ENCODE measurements at places on chromosomes 12 and 14. TPM values are rescaled to one million over a fixed set of nuclear protein-coding genes. Genes with fewer than 3 reads are reported as not detected.

- peak; percentile 15 for DNase-seq
Measured at GRCh38 chr12:20696181-20696905, 1.2 kb downstream of the SLCO1C1 start.

DNA sequence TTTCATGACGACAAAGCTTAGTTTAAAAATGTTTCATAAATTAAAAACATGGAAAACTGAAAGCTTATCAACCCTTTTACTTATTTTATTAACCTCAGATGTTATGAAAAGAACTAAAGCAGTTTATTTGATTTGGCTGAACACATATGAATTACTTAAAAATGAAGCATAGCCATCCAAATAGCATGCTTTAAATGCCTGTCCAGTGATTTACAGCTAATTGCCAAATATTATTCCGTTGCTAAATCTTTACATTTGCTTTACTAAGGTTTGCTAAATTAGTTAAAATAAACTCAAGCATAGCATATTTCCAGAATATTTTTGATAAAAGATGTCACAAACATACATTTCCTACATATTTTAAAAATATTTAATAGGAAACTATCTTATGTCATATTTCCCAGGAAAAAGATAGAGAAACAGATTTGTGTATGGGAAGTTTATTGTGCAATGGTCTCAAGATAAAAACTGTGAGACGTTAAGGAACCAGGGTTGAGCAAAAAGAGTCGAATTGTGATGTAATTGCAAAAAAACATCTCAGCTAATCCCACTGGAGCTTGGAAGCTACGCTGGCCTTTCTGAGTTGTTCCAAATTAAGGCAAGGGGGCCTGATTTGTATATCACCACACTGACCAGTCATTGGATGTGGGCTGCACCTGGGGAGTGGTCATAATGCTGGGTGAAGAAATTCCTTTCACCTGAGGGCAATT lies 25.8 kb downstream of the GPR135 start:
- no peak for DNase-seq

DNA sequence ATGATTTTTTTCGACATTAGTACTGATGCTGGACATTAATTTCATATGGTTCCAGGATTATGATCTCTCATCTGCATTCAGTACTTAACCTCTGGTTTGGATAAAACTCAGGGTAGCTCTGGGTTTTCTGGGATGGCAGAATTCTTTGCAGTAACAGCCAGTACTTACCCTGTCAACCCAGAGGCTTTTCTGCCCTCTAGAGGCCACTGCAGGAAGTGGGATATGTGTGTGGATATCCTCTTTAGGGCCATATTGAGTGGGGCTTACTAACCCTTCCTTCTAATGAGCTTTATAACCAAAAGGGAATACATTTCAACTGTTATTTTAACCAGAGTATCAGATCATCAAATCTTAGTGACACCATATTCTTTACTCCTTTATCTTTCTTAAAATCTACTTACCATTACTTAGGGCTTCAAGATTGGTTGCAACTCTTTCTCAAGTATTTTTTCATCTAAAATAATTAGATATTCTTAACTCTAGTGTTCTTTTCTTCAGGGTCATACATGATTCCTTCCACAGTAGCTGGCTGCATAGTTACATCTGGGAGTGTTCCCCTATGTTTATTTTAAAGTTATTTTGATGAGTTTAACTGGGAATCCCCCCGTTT lies 488.0 kb upstream of the STXBP6 start:
- no peak for DNase-seq

DNA sequence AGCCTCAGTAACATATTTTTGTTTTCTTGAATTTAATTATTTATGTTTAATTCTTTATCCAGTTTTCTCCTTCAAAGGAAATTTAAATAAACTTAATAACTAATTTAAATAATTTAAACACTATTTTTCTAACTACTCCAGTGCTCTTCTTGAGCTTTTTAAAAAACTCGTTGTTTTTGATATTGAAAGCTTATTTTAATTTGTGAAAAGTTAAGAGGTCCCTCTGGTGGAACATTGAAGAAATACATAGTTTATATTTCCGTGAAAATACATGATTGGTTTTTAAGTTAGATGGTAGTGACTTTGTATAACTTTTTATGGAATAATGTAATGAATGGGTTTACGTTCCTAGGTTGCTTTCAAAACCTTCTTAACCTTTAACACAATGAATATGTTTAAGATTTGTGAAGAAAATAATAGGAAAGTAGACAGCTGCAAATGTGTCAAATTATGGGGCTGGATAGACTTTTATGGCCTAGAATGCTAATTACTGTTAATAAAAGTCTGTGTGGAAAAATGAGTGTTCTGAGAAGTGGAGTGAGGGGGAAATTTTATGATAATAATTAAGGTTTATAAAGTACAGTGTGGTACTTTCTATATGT lies 45.9 kb upstream of the MSRB3 start:
- DNase-seq: peak; percentile 39

DNA sequence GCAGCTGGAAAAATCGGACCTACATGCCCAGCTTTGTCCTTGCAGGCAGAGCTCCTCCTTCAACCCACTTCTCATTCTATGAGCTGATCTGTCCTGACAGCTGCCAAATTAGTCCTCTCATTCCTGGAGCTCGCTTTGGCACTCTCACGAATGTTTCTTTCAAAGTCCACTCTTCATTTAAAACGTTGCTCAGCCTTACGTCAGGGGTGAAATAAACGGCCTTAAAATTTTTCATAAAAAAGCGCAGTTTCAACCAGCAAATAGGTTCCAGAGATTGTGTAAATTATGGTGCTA lies 120.9 kb upstream of the HIF1A start:
- DNase-seq: no peak

DNA sequence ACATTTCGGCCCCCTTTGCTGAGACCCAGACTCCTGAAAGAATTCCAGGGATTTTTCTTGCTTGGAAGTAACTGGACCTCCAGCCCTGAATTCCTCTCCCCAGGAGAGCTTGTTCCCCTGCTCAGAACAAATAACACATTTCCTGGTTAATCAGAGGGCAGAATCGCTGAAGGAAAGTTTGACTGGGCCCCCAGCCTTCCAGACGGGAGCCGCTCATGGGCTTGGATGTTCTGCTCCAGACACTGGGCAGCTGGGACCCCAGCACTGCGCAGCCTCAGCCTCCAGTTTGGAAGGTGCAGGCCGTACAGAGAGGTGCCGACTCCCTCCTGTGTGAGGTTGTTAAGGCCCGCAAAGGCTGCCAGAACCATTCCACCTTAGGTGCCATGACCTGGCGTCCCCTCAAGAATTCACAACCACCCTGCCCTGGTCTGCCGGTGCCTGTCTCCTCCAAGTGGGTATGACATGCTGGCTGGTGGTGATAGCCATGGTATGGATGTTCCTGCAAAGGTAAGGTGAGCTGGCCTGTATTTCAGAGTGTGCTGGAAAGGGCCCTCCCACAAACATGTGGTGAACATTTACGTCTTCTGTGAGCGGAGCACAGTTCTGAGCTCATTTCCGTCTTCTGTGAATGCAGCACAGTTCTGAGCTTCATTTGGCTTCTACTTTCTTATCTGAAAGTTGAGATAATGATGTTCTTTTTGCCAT lies 5.1 kb upstream of the LTBP2 start:
- DNase-seq: no peak

- no peak for DNase-seq
Measured at GRCh38 chr14:104392396-104393198, 187.0 kb upstream of the C14orf180 start.

DNA sequence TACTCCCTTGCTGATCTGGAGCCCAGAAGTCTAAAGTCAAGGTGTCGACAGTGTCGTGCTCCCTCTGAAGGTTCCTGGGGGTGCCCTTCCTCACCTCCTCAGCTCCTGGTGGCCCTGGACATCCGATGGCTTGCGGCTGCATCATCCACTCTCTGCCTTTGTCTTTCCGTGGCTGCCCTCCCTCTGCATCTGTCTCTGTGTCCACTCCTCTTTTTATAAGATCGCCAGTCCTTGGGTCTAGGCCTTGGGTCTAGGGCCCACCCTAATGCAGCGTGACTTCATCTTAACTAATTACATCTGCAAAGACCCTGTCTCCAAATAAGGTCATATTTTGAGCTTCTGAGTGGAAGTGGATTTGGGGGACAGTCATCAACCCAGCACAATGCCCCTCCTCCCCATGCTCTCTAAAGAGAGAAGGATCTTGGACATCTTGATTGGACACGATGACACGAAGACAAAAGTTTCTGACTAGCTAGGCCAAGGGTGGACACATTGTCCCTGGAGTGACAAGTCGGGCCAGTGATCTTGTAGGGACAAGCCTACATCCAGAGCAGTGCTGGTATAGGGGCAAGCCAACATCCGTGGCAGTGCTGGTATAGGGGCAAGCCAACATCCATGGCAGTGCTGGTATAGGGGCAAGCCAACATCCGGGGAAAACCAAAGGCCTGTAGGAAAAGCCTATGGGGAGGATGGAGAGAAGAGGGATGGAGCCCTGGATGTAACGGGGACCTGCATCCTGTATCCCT lies 93.9 kb upstream of the DIO3 start:
- no peak for DNase-seq

DNA sequence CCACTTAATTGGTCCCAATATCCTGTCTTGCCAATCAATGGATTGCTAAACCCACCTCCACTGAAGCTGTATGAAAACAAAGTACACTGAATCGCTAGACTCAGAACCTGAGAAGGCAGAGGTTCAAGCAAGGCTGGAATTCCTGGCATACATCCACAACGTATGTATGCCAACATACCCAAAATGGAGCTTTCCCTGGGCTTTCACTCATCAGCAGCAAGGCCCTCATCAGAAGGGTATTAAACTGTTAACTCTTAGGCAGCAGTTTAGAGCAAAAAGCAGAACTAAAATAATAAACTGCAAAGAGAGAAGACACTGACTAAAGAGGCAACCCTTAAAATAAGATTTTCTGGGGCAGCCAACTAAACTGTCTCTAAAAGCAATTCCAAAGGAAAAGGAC lies 13.6 kb downstream of the MED13L start:
- DNase-seq: no peak

DNA sequence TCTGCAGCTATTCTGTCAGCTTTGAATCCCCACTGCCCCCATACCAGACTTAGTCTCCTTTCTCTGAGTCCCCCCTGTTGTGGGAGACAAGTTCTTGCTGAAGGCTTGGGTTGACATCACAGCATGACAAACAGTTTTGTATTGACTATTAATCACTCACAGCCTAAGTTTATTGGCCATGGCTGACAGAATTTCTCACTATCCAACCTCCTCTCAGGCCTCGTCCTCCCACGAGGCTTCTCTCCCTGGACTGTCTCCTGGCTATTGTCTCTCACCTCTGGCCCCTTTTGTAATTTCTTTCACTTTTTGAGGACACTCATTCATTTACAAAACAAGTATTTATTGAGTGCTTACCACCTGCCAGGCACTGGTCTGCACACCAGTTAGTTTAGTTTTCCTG lies 35.2 kb upstream of the DCD start:
- no peak for DNase-seq

GRCh38 chr12:91781114-91781513 lies 364.5 kb downstream of the BTG1 start:
- DNase-seq: no peak

The GPR132 gene
- 1.3 TPM for total RNA-seq

The GALNT6 gene
- total RNA-seq: 5.0 TPM

The GALNT8 gene
- total RNA-seq: 13.1 TPM

All from spinal cord (tissue), 10 donors.